ENCODE measurements at places on chromosomes 6 and 20.

- no peak for DNase-seq
Observed at GRCh38 chr20:50991076-50991475, 31.8 kb downstream of the KCNG1 start.

DNA sequence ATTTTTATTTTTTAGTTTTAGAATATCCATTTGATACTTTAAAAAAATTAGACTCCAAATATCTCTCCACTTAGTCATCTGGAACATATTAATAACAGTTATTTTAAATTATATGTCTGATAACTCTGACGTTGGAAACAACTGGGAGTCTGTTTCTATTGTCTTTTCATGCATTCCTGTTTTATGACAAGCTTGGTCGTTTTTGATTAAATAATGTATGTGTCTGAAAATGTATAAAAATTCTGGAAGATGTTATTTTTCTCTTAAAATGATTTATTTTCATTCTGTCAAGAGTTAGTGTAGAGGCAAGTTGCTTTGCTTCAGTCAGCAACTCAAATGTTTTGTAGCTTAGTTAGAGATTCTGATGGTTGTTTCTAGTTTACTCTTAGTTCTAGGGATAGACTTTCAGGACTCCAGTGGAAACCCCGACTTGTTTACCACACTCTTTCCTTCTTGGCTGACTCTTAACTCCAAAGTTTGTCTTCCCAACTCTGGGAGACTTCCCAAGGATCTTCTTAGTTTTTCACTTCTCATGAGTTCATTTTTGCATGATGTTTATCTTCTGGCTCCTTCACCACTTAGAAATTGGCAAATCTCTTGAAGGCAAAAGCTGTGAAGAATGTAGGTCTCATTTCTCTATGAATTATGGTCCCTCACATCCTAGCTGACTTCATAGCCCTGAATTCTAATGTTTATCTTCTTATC lies 190.9 kb downstream of the LAMA2 start:
- no peak for DNase-seq

DNA sequence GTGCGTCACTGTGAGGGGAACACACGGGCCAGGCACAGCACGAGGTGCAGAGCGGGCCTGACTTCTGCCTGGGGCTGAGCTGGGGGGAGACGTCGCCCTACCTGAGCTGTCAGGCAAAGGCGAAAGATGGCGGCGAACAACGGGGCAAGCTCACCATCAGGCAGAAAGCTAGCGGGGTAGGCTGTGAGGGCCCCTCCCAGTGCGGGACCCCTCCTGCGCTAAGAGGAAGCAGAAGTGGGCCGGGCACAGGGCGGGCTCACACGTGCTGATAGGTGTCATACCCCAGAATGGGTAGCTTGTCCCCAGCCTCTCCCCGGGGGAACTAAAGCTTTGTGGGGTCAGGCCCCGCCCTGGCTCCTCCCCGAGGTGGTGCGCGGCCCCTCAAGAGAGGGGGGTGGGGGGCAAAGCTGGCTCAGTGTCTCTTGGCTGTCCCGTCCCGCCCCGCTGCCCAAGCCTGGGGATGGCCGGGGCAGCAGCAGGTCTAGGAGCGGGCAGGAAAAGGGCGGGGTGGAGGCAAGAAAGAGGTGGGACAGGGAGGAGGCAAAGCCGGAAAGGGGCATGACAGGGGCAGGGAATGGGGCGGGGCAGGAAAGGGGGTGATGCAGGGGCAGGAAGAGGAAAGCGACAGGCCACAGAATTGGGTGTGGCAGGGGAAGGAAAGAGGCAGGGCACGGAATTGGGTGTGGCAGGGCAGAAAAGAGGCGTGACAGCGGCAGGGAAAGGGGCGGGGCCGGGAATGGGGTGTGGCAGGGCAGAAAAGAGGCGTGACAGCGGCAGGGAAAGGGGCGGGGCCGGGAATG lies 14.7 kb downstream of the UCKL1 start:
- DNase-seq, result no peak

- DNase-seq, result no peak
Observed at GRCh38 chr6:7909323-7910276, 988 bp downstream of the TXNDC5 start.

- no peak for DNase-seq
Observed at GRCh38 chr20:47334022-47334551, 22.4 kb downstream of the ZMYND8 start.

DNA sequence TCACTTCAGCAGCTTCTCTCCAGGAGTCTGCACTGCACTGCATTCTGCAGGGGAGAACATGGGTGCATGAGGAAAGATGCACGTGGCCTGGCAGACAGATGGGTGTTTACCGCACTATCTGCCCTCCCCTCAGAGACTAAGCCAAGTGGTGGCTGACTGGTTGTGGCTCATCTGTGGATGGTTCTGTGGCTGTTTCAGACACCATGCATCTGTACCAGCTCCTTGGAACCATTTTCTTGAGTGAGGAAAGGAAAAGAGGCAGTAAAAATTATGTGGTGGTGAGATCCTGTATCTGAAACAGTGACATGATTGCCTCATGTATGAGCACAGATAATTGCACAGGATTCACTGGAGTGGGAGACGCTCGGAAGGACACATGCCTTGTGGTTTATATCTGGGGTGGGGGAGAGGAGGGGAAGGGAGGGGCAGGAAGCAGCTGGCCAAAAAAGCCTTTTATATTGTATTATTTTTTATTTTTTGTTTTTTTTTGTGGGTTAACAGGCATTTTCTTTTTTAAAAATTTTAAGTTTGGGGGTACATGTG lies 161.7 kb downstream of the ERMARD start:
- DNase-seq, result no peak

GRCh38 chr20:39069976-39070375 lies 107.8 kb downstream of the DHX35 start:
- DNase-seq, result no peak

GRCh38 chr6:158160932-158161539 lies 7.0 kb downstream of the SERAC1 start:
- no peak for DNase-seq

- no peak for DNase-seq
Observed at GRCh38 chr6:51398064-51398705, 579.5 kb downstream of the TFAP2B start.

DNA sequence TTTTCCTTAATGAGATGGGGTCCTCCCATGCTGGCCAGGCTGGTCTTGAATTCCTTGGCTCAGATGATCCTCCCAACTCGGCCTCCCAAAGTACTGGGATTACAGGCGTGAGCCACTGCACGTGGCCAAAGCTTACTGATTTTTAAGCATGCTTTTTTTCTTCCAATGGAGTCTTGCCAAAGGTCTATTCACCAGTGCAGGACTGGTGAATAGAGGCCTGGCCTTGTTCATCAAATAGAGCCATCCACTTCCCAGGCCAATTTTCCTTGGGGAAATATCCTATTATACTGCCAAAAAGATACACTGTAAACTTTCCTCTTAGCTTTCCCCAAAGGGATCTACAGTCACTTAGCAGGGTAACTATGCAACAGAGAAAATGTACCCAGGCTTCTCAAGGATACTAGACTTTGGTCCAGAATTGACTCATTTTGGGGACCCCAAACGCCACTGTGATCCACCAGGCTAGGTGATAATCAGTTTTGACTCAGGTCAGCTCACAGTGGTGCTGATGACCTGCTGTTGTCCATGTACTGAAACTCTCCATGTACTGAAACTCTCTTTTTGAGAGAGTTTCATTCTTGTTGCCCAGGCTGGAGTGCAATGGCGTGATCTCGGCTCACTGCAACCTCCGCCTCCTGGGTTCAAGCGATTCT lies 91.8 kb downstream of the REPS1 start:
- DNase-seq, result no peak

DNA sequence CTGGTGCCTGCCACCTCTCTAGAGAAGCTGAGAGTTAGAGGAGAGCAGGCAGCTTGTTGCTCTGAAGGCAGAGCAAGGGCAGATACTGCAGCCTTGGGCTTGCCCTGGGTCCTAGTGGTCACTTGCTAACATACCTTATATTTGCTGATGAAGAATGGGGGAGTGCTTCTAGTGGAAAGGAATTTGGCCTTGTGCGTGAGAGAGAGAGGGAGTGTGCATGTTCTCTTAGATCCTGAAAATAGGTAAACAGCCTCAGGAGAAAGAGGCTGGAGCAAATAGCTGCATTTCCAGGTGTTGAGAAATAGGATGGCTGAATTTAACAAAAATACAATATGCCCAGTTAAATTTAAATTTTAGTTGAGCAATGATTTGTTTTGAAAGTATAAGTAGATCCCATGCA lies 724.5 kb upstream of the FLRT3 start:
- no peak for DNase-seq

- no peak for DNase-seq
Observed at GRCh38 chr20:35527122-35527769, 2.2 kb downstream of the C20orf173 start.

DNA sequence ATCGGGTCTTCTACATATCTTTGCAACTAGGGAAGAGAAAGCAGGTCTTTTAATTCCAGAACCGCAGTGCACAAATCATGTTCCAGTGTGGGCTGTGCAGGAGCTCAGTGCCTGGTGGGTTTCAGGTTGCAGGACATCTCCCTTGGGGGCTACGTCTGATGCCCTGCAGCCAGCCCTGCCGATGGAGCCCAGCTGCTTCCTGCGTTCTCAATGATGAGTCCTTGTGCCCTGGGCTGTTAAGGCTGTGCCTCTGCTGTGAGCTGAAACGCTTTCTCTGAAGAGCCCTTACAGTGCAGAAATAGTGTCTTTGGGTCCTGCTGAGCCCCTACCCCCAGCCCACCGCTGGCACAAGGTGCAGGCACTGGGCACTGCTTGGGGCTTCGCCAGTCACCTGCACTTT lies 192.9 kb downstream of the SYNDIG1 start:
- DNase-seq, result no peak

DNA sequence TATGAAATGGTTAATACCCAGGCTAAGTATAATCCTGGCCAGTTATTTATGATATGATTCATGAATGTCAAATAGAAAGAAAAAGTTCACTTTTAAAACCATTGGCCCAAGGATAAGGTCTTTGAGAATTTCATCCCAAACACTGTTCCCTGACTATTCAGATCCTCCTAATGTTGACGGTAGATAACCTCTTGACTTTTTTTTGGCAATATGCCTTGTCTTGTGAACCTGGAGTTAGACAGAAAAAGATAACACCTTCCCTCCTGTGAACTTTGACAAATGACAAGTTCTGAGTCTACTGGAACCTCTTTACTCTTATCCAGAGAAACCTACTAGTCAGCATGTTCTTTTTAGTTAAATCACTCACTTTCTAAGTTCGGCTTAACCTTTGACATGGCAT lies 166.8 kb upstream of the PREP start:
- DNase-seq, result no peak

DNA sequence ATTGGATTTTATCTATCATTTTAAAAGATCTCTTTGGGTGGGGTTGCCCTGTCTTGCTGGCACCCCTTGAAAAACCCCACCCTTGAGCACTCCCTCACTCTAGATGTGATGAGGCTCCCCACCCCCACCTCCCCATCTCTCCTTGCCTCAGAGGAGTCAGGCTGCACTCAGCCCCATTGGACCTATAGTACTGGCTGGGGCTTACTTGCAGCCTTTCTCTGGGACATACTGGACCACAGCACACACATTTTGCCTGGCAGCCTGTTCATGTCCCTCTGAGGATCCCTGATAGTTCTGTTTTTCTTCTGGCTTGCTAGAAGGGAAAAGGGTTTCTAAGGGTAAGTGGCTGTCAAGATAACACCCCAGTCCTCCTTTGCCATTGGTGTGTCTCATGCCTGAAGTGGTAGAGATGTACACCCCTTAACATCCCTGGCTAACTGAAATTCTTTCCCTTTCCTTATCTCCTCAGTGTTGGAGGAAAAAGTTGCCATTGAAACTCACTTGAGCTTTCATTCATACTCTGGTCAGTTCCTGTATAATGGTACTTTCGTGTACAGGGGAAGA lies 553.4 kb upstream of the CITED2 start:
- DNase-seq, result no peak

DNA sequence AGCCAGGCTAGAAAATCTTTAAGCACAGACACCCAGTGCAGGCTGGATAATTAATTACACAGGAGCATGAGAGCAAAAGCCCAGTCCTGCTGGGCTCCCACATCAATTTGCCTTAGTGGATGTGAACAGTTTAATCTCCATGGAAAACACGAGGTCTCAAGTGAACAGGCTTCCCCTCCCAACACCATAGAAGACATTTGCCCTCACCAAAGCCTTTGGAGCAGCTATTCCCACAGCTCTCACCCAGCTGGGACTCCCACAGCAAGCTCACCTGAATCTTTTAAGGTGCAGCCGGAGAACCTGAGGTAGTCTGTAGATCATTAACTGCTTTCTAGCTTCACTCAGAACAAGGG lies 12.0 kb downstream of the TOMM6 start:
- no peak for DNase-seq

GRCh38 chr20:13865156-13865555 lies 80.3 kb downstream of the NDUFAF5 start:
- no peak for DNase-seq

GRCh38 chr6:4740032-4740431 lies 36.2 kb upstream of the CDYL start:
- DNase-seq, result no peak

DNA sequence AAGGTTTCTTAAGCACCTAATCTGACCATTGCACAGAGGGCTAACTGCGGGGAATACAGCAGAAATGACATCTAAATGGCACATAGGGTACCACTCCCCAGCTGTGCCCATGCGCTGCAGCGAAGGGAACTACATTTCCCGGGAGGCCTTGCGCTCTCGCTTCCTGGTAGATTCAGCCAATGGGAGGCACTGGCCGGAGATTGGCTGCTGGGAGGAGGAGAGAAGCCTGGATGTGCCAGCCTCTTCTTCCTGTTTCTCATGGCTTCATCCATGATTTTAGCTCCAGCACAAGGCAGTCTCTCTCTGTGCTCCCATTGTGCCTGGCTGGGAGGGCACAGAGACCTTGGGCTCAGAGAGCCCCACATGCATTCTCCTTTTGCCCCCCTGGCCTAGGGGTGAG lies 101.7 kb upstream of the FOXA2 start:
- DNase-seq, result peak; percentile 22

DNA sequence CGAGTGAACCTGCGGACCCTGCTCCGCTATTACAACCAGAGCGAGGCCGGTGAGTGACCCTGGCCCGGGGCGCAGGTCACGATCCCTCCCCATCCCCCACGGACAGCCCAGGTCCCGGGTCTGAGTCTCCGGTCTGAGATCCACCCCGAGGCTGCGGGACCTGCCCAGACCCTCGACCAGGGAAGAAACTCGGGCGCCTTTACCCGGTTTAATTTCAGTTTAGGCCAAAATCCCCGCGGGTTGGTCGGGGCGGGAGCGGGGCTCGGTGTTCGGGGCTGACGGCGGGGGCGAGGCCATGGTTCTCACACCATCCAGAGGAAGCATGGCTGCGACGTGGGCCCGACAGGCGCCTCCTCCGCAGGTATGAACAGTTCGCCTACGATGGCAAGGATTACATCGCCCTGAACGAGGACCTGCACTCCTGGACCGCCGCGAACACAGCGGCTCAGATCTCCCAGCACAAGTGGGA lies 46.9 kb upstream of the TRIM26 start:
- DNase-seq, result no peak

- no peak for DNase-seq
Observed at GRCh38 chr20:20778676-20779075, 66.2 kb upstream of the RALGAPA2 start.

- no peak for DNase-seq
Observed at GRCh38 chr20:7171911-7172310, 404.4 kb downstream of the BMP2 start.
